Fibroblast of skin of back (primary cell): ENCODE measurements at places on chromosomes 1 and 21.
A peak's percentile ranks its signal among the peaks of the same experiment; 100 is the strongest.

- DNase-seq = no peak
Measured at GRCh38 chr1:7422081-7422480, 349.0 kb upstream of the VAMP3 start.

DNA sequence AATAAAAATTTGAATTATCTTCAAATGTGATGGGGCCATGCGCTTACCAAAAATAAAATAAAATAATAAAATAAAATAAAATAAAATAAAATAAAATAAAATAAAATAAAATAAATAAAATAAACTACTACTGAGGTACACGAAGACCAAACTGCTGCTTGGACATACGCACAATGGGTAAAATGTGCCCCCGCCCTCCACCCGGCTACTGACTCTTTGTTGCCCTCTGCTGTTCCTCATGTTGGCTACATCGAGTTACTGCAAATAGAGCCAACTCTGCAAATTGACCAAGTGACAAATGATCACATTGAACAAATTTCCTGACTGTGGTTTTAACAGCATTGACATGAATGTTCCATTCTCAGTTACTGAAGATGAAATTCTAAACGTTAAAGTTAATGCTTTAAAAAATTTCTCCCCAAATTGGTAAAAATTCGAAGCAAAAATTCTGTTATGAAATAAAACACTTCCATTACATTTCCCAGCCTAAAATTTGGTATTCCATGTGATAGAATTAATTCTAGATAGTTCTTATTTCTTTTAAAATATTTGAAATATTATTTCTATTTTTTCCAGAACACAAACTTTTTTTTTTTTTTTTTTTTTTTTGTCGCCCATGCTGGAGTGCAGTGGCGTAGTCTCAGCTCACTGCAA lies 18.8 kb upstream of the MAP1LC3C start:
- peak; percentile 50 for DNase-seq

- DNase-seq = no peak
Measured at GRCh38 chr1:162033428-162033827, 9.8 kb upstream of the OLFML2B start.

DNA sequence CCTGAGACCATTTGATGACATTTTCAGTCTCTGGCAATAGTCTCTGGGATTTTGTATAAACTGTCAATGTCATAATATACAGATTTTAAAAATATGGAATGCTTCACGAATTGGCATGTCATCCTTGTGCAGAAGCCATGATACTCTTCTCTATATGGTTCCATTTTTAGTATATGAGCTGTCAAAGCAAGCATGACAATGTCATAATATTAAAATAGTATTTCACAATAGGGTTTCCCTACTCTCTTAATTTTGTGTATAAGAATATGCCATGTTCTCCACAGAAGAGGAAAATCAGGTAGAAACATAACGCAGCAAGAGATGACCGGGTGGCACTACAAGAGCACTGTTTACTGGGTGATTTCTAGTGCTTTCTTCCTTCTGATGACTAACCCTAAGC lies 8.3 kb upstream of the DIPK1A start:
- no peak for DNase-seq

DNA sequence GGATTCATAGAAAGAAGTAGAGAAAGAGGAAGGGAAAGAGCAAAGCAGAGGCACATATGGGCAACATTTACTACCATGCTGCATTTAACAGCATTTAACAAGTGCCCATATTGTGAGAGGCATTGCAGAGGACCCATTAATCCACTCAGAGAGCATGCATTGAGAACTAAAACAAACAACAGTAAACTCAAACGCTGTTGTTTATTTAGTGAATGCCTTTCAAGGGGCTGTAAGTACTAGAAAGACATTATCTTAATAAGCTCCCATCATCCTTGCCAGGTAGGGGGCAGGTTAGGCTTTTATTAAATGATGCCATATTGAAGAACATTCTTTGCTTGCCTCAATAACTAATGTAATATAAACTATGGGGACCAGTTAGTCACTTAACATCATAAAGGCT lies 254.3 kb upstream of the DAB1 start:
- no peak for DNase-seq

- peak; percentile 34 for DNase-seq
Measured at GRCh38 chr1:65762081-65762862, 30.4 kb upstream of the PDE4B start.

GRCh38 chr1:12811409-12811784 lies 19.8 kb downstream of the PRAMEF11 start:
- no peak for DNase-seq

GRCh38 chr1:55974714-55975441 lies 604.5 kb downstream of the PLPP3 start:
- DNase-seq = peak; percentile 95

DNA sequence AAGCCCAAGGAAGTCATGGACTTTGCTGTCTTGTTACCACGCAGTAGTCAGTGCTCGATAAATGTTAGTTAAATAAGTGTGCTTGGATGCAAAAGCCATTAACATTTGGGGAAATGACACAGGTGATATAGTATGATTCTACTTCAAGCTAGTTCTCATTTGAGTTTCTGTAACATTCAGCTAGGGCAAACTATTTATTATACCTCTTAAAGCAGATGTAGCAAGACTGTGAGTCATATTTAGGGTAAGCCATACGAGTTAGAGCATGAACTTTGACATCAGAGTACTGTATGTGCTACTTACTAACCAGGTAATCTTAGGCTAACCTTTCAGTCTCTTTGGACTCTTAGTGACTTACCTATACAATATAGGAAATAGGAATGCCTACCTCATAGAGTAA lies 21.0 kb downstream of the CLCA4 start:
- DNase-seq = no peak

- DNase-seq = peak; percentile 85
Measured at GRCh38 chr1:178192686-178193085, 98.8 kb downstream of the RASAL2 start.

GRCh38 chr1:54886724-54887664 lies at the start of gene DHCR24:
Gene DHCR24, minus strand, starts transcription at chr1:54887195. Its CDS starts 76 bp downstream, at chr1:54887119.
- DNase-seq = peak; percentile 86

DNA sequence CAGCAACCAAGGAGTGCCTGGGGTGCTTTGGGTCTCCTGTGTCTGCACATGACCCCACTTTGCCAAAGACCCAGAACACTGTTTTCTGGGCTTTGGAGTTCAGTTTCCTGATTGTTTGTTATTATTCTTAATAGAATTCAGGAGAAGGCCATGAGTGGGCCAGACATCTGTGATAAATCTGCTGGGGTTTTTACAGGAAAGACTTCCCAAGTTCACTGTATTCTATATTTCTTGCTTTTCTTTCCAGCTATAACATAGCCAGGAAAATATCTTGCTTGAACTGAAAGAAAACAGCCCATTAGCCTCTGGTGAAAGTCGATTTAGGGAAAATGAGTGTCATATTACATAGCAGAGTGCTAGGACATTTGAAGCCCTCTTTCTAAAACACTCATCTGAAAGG lies 345.1 kb upstream of the USP24 start:
- DNase-seq = no peak

DNA sequence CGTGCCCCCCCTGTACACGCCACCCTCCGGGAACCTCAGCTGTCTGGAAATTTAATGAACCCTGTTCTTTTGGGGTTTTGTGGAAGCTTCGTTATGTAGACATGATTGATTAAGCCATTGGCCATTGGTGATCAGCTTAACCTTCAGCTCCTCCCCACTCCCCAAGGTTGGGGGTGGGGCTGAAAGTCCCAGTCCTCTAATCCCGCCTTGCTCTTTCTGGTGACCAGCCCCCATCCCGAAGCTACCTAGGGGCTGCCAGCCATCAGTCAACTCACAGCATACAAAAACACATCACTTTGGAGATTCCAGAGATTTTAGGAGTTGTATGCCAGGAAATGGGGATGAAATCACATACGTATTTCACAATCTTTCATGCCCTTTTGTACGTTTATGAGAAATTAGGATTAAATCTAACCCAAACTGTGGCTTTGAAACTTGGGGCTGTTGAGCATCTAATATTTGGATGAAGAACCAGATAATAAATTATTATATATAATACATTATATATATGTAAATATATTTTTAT lies 52.3 kb downstream of the BACE2 start:
- DNase-seq = no peak

DNA sequence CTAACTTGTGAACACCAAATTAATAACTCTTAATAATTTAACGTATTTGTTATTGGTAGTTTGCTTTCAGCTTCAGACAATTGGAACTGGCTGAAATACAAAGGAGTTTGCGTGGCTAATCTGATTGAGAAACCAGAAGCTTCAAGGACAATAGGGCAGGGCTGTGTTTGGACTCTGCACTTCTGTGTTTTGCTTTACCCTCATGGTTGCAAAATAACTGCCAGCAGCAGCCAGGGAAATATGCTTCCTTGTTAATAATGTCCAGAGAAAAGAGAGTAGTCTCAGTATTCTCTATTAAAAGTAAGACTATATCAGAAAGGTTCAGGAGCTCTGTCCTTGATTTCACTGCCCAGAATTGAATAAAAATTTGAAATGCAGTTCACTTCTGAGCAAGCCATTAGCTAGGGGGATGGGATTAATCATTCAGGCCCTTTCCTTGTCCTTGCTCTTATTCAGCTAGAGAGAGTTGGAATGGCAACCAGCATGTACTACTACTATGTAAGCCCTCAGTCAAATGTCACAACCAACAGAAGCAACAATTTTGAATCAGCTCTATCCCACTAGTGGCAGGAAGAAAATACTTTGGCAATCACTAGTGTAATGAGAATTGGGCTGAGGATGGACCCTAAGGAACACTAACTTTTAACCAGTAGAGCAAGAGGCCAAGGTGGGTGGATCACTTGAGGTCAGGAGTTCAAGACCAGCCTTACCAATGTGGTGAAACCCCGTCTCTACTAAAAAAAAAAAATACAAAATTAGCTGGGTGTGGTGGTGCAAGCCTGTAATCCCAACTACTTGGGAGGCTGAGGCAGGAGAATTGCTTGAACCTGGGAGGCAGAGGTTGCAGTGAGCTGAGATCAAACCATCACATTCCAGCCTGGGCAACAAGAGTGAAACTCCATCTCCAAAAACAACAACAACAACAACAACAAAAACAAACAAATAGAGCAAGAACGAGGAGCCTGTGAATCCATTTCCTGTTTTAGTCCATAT lies 76.8 kb downstream of the POU2F1 start:
- DNase-seq = no peak
